ENCODE measurements at places on chromosomes 2 and 18.
A peak's percentile ranks its signal among the peaks of the same experiment; 100 is the strongest.

GRCh38 chr2:61742955-61743354 lies 110.9 kb downstream of the FAM161A start:
- no peak for DNase-seq

DNA sequence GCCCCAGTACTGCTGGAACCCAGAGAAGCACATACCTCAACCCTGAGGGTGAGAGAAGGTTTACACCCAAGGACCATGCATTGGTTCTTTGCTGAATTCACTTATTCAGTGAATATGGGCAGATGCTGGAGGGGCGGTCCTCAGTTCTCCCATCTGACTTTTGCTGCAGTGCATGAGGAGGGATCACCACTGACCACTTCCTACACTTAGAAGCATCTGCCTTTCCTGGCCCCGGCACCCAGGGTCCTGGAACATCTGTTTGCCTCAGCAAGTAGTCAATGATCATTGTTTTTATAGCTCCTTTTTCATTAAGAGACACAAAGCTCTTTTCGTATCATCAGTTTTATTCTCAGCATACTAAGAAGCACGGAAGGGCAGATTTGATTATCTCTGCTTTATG lies 211.4 kb downstream of the SH3RF3 start:
- no peak for DNase-seq

GRCh38 chr2:234596696-234597575 lies 100.1 kb upstream of the ARL4C start:
- no peak for DNase-seq

DNA sequence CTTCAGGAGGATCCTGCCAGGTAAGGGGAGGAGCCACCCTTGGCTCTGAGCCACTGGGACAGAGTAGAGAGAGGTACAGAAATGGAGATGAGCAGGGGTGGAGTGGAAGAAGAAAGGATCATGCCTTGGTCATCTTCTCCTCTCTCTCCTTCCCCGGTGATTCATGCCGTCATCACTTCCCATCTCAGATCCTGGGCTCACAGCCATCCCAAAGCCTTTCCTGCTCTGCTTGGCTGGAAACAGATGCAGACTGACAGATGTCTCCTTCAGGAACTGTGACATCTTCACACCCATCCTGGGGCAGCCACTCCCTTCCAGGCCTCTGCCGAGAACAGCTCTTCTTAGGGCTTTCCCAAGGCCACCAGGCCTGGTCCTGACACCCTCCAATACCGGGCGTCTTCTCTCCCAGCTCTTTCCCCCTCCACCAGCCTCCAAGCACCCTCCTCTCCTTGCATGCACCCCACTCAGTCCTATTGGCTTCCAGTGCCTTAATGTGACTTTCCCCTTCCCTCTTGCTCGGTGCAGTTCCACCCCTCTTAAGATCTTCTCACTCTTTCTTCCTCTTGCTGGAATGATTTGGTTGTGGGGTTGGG lies 58.3 kb upstream of the TNP1 start:
- DNase-seq = no peak

DNA sequence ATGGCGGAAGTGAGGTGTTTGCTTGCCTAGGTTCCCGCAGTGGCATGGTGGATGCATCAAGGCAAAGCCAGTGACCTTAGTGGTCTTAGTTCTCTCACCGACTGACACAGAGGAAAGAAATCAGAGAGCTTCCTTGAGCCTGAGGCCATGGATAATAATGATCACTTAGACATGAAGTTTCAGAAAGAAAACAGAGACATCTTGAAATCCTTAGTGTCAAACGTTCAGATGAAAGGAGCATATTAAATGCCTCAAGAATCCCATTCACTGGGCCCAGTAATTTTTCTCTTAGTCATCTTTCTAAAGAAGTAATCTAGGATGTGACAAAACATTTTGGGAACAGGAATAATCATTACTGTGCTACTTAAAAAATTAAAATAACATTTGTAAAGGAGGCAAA lies 35.2 kb downstream of the COPS8 start:
- no peak for DNase-seq

- DNase-seq = no peak
Observed at GRCh38 chr2:236535024-236535423, 34.6 kb upstream of the ACKR3 start.

DNA sequence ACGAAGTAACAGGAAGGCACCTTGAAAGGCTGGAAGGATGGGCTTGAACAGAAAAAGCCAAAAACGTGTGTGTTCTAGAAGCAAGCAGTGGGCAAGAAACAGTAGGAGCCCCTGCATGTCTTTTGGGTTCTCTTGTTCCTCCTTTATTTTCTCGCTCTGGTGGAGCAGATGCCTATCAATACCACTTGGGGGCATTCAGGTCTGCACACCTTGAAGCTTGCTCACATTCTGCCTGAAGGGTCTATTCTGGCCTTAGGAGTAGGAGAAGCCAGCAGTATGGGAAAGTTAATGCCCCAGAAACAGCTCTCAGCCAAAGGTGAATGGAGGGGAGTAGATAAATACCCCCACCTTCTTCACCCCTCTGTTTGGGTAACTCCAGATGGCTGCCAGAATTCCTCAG lies 204.5 kb downstream of the TXNL1 start:
- no peak for DNase-seq

DNA sequence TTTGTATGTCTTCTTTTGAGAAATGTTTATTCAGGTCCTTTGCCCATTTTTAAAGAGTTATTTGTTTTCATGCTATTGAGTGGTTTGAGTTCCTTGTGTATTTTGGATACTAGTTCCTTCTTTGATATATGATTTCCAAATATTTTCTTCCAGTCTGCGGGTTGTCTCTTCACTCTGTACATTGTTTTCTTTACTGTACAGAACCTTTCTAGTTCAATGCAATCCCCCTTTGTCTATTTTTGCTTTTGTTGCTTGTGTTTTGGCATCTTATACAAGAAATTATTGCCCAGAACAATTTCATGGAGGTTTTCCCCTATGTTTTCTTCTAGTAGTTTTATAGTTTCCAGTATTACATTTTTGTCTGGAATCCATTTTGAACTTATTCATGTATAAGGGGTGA lies 62.5 kb upstream of the ACVR1C start:
- no peak for DNase-seq

GRCh38 chr2:153589586-153589985 lies 111.0 kb upstream of the RPRM start:
- DNase-seq = no peak

- no peak for DNase-seq
Observed at GRCh38 chr2:106953779-106954178, 67.8 kb upstream of the ST6GAL2 start.

- peak; percentile 14 for DNase-seq
Observed at GRCh38 chr2:20432714-20433113, 14.2 kb upstream of the RHOB start.

GRCh38 chr2:230412371-230412711 lies 3.7 kb upstream of the SP100 start:
- DNase-seq = peak; percentile 59

- DNase-seq = no peak
Observed at GRCh38 chr18:6120820-6121279, 225.5 kb upstream of the TMEM200C start.

DNA sequence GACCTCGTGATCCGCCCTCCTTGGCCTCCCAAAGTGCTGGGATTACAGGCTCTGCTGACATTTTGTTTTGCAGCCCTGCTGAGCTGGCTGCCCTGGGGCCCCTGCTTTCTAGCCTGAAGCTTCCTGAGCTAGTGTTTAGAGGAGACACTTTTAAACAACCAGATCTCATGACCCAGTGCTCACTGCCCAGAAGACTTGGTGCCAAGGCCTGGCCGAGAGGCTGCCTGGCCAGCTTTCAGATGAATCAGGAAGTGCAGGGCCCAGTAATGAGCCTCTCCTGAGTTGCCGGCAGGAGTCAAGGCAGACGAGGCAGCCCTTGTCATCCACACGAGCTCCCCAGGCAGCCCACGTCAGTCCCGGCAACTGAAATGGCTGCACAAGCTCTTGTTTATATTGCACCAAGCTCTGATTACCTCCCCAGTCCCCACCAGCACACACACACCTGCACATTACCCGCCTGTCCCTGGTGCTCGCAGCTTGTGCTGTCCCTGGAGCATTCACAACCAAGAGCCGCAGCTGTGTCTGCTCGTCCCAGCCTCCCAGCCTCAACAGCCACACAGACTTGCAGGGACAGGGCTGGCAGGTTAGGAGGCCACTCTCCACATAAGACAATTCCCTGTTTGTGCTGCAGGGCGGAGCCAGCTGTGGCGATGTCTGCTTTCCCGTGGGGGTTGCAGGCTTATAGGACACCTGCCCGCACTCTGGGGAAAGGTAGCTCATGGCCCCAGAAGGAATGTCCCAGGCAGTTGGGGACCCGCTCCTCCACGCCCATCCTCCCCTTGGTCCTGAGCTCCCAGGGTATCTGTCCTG lies 331.2 kb upstream of the MYT1L start:
- DNase-seq = no peak

- peak; percentile 80 for DNase-seq
Observed at GRCh38 chr2:3223080-3223923, 154.3 kb downstream of the EIPR1 start.

DNA sequence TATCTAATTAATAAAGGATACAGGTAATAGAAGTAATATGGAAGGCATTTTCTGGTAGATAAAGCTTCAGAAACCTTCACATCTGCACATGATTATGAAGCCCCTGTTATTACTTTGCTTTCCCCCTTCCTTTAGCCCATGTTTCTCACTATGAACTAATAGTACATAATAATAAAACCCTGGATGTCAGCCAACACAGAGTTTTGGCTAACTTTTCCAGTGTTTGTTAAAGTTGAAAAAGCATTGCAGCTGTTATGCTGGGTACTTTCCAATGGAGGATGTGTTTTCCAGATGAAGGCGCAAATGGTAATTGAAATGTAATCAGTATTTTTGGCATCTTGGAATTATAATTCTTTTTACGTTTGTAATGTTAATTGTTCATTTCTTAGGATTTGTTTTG lies 43.5 kb downstream of the SPTBN1 start:
- no peak for DNase-seq

- no peak for DNase-seq
Observed at GRCh38 chr2:230840301-230840700, 24.4 kb upstream of the ITM2C start.

DNA sequence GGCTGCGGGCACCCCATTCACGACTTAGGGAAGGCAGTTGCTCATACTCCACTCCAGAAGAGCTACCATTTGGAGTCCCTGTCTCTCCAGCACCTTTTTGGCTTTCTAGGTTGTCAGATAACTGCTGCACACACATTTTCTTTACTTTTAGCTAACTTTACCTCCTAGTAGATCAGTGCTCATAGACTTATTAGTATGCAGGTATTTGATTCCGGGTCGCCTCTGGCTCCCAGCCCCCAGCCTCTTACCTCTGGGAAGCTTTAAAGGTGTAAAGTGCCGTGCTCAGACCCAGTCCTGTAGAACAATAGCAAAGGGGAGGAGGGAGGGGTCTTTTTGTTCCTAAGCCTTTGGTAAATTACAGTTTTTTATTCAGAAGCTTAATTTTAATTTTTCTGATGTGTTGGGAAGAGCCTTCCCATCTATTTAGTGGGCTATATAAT lies 102.9 kb downstream of the SPTBN1 start:
- DNase-seq = no peak

- DNase-seq = no peak
Observed at GRCh38 chr2:182694189-182694588, 21.9 kb upstream of the DNAJC10 start.

- no peak for DNase-seq
Observed at GRCh38 chr2:211132573-211132972, 576.2 kb downstream of the CPS1 start.

GRCh38 chr2:99635710-99636109 lies 145.9 kb upstream of the REV1 start:
- no peak for DNase-seq

- no peak for DNase-seq
Observed at GRCh38 chr2:160409480-160409879, 84.1 kb downstream of the RBMS1 start.

DNA sequence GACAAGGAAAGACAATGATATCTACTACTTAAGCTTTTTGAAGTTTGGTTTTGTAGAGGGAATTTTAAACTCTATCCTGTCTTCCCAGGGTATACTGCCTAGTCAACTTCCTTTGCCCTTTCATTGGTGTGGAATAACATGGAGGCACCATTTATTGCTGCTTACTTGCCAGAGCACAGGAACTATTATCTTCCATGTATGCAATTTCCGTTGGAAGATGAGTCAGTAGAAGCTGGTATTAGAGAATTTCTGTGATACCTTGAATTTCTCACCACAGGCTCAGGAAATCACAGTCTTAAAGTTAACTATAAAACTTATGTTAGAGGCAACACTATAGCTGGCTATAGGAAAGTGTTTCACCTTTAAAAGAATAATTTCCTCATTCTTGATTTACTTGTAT lies 40.9 kb upstream of the RGPD4 start:
- DNase-seq = no peak

DNA sequence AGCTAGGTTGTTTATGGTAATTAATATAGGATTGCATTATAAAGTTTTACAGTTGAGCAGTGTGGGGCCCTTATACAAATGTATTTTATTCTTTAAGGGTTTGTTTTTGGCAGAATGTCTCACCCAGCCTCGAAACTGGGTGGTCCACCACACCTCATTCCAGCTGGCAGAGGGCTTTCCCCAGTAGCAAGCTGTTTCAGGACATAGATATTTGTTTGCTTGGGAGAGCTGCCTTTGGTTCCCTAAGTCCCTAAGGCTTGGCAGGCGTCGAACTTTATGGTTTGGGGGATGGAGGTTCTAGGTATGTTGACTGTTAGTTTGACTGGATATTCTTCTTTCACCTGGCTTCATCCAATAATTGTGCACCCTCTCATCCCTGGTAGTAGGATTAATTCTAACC lies 205.9 kb downstream of the KCNS3 start:
- DNase-seq = no peak

DNA sequence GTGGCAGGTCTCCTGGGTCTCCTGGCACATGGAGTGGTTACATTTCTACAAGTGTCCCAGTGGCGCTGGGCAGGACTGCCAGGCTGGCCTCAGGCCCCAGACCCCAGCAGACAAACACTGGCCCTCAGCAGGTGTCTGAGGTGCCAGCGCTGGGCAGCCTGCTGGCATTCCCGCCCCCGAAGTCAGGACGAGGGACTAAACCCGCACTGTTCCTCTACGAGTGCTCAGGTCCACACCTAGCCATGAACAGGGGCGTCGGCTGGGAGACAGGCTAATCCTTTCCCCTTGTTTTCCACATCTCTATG lies 12.8 kb downstream of the SNED1 start:
- DNase-seq = no peak

- no peak for DNase-seq
Observed at GRCh38 chr2:20410556-20411277, 36.2 kb upstream of the RHOB start.

GRCh38 chr2:47741101-47741500 lies 41.8 kb upstream of the MSH6 start:
- DNase-seq = no peak

Measured in inflammatory macrophage (primary cell).